ENCODE measurements at places on chromosomes 3 and 15.

DNA sequence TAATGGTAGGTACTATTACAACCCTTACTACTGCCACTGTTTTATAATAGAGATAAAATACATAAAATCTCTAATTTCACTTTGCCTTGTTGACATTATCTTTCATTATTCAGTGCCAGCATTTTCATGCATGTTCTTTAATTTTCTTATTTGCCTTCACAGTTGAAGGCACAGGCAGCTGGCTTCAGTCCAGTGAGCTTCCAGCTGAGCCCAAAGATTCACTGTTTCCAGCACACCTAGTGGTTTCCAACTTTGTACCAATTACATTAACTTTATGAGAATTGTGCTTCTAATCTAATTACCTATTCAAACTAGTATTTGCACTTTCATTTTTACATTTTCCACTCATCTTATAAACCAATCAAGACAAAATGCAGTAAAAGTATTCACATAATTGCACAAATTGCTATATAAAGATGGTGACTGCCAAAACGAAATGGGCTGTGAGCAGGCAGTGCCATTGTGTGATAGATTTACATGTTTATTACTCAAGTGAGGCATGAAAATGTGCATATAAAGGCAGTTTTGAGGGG lies 228.3 kb downstream of the MFSD1 start:
- DNase-seq, result no peak

- no peak for DNase-seq
These were observed 445.9 kb upstream of the PROK2 start for GRCh38 chr3:72230774-72231379.

DNA sequence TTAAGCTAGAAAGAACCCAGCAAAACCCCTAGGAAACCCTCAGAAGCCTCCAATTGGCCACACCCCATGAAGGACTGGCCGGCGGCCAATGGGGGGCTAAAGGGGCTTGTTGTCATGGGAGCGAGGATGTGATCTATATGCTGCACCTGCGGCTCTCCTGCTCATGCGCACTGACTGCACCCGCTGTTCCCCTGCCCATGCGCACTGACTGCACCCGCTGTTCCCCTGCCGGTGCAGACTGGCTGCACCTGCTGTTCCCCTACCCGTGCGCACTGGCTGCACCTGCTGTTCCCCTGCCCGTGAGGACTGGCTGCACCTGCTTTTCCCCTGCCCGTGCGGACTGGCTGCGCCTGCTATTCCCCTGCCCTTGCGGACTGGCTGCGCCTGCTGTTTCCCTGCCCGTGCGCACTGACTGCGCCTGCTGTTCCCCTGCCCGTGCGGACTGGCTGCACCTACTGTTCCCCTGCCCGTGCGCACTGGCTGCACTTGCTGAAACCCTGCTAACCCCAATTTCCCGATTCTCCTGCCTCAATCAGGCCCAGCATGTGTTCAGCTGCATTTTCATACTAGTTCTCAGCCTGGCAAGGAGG lies 16.8 kb upstream of the MCCC1 start:
- DNase-seq, result peak; percentile 89

GRCh38 chr15:94843060-94843459 lies 611.7 kb downstream of the MCTP2 start:
- DNase-seq, result no peak

- no peak for DNase-seq
These were observed 41.8 kb upstream of the MYZAP start for GRCh38 chr15:57549935-57550334.

GRCh38 chr3:58535531-58536500 lies 1.2 kb downstream of the ACOX2 start:
- peak; percentile 3 for DNase-seq

DNA sequence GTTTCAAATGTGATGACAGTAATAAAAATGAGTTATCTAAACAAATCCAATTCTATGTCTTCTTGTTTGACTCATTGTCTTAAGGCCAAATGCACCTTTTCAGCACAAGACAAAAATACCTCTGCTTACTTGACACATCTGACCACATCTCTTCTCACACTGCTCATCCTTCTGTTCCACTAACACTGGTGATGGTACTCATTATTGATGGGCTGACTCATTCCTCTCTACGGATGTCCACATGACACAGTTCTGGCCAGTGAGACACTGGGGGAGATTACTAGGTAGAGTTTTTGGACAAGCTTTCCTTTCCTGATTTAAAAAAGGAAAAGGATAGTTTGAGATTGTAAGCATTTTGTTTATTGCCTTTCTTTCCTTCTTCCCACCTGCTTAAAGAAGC lies 410.6 kb upstream of the THRB start:
- no peak for DNase-seq

GRCh38 chr3:57164217-57164656 lies 916 bp downstream of the IL17RD start:
- DNase-seq, result no peak

- DNase-seq, result no peak
These were observed 360.9 kb upstream of the CBLB start for GRCh38 chr3:106229495-106230278.

DNA sequence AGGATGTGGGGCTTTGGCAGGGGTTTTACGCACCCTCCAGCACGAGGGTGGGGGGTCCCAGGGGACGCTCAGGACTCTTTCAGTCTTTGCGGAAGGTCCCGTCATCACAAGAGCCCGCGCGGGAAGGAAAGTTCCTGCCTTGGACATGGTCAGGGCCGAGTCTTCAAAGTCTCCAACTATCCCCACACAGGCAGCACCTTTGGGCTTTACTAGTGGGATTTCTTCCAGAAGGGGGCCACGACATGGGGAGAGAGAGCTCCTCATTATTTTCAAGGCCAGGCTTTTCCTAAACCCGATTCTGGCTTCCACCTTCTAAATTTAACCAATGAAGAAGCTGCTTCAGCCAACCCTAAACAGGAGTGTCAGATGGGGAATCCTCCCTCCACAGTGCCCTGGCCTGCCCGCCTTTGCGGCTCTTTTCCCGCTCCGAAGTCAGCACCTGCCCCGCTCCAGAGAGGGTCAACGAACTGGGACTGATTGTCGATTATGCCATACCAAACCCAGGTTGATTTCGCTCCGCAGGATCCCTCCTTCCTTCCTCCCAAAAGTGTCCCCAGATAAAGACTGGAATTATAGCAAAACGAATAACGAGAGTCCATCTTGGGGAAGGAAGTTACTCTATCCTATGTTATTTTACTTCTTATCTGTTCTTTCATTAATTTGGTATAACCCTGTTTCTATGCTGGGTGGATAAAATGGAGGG lies 11.0 kb downstream of the SHOX2 start:
- DNase-seq, result peak; percentile 69

GRCh38 chr15:27408428-27408827 lies 437.4 kb downstream of the GABRG3 start:
- no peak for DNase-seq

- DNase-seq, result no peak
These were observed 71.8 kb downstream of the THSD4 start for GRCh38 chr15:71187078-71187477.

GRCh38 chr3:67640023-67640660 lies 14.3 kb downstream of the SUCLG2 start:
- DNase-seq, result no peak

GRCh38 chr15:100635406-100636071 lies 33.1 kb downstream of the ASB7 start:
- no peak for DNase-seq

DNA sequence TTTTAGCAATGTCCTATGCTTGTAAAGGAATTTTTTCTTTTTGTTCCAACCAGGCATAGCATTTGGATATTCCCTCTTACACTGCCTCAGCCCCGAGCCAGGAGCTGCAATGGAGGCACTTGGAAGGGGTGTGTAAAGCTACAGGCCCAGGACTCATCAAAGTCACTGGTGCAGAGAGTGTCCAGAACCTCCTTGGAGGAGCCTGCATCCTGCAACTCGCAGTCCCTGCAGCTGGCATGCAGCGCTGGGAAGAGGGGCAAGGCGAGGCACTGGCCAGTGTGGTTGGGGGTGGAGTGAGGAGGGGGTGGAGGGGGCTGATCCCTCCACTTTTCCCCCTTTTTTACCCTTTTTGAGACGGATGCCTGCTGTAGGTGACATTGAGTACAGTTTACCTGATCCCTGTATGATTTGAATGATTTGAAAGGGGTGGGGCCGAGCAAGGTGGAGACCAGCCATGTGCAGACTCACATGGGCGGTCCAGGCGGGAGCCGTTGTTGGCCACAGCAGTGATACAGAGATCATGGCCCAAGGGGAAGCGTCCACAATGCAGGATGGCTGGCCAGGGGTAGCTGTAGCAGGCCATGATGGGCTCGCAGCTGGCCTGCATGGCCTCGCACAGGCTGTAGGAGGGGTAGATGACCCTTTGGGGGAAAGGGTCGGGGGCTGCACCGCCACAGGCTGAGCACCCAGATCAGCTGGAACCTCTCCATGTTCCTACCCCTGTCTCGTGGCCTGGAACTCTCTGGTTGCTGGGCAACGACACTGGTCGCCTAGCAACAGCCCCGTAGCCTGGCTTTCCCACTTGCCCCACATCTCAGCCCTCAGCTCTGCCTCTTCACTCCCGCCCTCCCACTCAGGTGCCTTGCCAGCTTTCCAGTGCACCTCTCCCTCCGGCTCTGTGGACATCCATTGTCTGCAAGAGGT lies 7.9 kb downstream of the P4HTM start:
- no peak for DNase-seq

GRCh38 chr3:152210697-152211096 lies 58.0 kb upstream of the MBNL1 start:
- DNase-seq, result no peak

DNA sequence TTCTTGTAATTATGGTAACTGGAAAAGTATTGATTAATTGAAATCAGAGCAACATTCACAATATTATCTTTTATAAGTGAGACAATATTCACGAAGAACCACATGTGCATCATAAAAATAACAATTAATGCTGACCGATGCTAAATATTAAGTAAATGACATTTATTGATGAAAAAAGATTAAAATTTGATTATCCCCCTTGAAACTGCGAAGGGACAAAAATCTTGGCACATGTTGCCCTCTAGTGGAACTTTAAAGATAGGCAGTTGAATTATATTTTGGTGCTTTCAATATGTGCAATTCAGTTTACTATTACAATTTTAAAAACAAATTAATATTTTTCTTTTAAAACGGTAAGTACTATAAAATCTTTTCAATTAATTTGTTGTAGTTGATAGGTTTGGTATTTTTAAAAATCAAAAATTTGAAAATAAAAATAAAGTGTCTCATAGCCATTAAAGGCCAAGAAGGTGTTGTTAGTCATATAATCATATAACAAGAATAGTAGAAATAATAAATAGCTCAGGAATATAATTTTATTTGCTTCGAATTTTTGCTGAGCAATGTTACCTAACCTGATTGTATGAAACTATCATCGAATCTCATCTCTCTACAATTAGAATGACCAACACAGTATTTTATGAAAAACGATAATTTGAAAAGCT lies 270.2 kb downstream of the ROBO1 start:
- DNase-seq, result peak; percentile 55

GRCh38 chr15:77066971-77067690 lies 3.8 kb downstream of the TSPAN3 start:
- DNase-seq, result no peak

- DNase-seq, result no peak
These were observed 271.5 kb downstream of the SATB1 start for GRCh38 chr3:18153571-18154173.

GRCh38 chr3:171155122-171155700 lies 128.7 kb upstream of the SLC2A2 start:
- DNase-seq, result no peak

DNA sequence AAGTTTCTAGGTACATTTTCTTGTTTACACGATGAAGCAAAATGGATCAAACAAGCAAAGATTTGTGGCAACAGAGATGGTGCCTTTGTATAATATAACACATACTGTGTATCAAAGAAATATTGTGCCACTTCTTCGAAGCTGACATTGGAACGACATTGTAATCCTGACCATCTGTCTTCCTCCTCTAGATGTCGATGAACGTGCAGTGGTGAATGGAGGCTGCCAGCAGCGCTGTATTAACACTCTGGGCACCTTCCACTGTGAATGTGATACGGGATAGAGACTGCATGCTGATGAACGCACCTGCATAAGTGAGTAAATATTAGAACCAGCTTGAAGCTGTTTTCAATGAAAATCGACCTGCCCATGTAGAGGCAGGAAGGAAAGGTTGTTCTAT lies 613.3 kb upstream of the GOLIM4 start:
- no peak for DNase-seq

DNA sequence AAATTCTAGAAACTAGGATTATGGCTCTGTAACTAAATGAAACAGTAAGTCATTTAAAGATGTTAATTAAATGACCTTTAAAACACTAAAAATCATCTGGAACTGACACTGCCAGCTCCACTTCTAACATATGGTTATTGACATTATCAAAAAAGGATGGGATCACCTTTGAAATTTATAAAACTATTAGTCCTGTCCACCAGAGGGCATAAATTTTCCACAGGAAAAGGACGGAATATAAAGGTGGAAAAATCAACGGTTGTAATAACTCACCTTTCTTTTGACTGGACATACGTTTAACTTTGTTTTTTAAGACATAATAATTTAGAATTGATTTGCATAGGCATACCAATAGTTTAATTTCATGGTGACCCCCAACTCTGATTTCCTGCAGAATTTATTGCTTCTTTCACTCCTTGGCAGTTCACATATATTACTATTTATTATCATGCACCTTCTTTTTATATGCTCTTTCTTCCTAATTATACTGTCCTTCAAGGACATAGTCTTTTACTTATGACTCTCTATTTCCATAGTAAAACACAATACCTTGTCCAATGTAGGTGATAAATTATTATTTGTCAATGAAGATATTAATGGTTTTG lies 345.7 kb downstream of the CADM2 start:
- no peak for DNase-seq

DNA sequence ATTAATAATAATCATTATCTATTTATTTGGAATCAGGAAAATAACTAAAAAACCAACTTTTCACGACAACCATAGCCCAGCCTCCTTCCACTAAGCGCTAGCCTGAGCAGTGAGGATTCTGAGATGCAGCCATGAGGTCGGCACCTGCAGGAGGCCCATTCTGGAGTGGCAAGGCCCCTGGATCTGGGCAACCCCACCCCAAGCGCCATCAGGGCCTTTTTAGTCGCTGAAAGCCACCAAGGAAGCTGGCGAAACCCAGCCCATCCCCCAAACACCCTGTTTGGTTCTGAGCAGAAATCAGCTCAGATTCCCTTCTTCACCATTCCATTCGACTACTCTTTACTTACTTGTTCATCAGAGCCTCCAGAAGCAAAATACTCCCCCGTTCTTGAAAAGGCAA lies 29.5 kb downstream of the POC1A start:
- DNase-seq, result no peak

DNA sequence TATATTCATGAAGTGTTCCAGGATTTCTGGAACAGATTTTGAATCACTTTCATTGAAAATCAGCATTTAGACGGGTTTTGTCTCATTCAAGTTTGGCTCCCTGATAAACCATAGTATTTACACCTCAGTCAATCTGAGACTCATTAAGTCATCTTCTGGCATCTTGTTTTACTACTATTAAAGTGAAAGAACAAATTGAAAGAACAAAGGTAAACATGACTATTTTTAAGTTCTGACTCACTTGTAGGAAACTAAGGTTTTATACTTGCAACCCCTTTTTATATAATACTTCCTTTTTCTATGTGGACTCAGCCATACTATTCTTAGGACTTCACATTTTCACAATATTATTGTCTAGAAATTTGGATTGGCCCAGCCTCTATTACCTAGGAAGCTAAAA lies 854.4 kb downstream of the SQOR start:
- DNase-seq, result no peak
